BJ (cell line): ENCODE measurements at places on chromosomes 16 and 17.

DNA sequence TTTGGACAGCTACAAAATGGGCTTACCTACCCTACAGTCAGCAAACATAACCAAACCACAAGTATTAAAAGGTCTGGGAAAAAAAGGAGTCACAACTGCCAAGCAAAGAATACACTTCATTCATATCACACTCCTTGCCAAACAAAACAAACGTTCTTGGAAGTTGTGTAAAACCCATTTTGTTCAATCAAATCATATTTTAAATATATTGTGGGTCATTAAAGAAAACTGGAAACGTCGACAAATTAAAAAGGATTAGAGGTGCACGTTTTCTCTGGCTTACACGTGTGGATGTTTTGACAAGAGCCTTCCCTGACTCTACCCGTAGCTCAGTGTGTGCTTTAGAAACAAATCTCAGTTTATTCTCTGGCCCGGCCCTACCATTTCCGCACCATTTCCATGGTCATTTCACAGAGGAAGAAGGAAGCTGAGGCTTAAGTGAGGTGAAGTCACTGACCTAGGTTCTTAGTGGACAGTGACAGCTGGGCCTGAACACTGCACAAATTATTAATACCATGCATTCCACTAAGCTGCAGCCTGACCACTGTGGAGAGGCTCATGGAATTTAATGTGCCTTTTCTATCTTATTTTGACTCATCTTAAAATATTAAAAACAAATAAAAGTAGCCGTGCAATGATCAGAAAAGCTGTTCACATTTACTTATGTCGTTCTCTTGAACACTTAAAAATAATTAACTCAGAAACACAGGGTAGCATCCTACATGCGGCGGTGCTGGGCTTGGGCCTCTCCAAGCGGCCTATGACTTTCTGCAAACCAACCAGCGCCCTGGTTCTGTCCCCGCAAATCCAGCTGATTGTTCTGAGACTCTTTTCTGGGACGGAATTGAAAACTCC lies 968 bp downstream of the CEP112 start:
- DNase-seq: no peak

GRCh38 chr16:53768593-53768992 lies 64.6 kb downstream of the FTO start:
- peak; percentile 88 for DNase-seq

GRCh38 chr17:81067391-81067811 lies 32.5 kb downstream of the BAIAP2 start:
- no peak for DNase-seq

GRCh38 chr16:54240271-54241129 lies 46.1 kb downstream of the IRX3 start:
- no peak for DNase-seq

- DNase-seq: no peak
Measured at GRCh38 chr17:58156839-58157803, 8.9 kb downstream of the OR4D1 start.

DNA sequence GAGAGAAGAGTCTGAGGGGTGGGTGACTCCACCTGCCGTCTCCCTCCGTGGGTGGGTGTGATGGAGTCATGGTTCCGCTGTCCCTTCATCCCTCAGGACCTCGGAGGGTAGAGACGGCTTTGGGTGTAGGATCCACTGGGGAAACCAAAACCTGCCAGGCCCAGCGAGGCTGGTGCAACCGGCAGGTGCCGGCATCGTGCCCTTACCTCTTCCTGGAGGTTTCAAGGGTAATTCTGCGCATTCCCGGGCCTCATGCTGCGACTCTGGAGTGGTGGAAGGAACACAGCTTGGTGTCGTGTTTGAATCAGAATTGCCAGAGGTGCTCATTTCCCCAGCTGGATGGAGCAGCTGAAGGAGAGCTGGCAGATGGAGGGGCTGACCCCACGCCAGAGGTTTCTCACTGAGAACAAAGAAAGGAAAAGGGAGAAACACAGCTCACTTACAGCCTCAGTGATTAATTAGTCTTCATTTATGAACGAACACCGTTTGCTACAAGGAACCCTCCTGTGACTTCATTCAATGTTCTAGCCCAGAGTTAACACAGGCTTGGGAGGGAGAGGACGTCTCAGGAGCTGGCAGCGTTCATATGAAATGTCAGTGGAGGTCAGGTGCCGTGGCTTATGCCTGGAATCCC lies 16.3 kb upstream of the ATP2A3 start:
- no peak for DNase-seq

- DNase-seq: no peak
Measured at GRCh38 chr16:8931859-8932258, 31.8 kb downstream of the USP7 start.

GRCh38 chr17:66855204-66855603 lies 20.3 kb downstream of the CACNG5 start:
- no peak for DNase-seq

GRCh38 chr17:5874486-5874885 lies 195.7 kb upstream of the WSCD1 start:
- DNase-seq: no peak

GRCh38 chr16:54921206-54921824 lies 9.3 kb upstream of the IRX5 start:
- DNase-seq: no peak

DNA sequence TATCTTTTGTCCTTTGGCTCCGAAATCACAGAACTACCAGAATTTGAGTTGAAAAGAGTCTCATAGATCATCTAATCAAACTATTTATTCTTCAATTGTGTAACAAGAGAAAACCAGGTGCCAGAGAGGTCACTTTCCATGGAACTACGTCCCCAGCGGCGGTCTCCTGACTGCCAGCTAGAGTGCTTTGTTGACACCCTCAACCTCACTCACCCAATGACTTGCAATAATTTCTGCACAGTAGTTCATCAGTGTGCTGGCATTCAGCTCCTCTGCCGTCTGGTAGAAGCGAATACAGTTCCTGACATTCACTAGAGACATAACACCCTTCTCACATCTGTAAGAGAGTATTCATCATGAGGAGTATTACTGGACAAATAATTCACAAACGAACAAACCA lies 54.2 kb downstream of the ANKFY1 start:
- no peak for DNase-seq

GRCh38 chr17:63790057-63790456 lies 16.1 kb downstream of the DDX42 start:
- DNase-seq: no peak

DNA sequence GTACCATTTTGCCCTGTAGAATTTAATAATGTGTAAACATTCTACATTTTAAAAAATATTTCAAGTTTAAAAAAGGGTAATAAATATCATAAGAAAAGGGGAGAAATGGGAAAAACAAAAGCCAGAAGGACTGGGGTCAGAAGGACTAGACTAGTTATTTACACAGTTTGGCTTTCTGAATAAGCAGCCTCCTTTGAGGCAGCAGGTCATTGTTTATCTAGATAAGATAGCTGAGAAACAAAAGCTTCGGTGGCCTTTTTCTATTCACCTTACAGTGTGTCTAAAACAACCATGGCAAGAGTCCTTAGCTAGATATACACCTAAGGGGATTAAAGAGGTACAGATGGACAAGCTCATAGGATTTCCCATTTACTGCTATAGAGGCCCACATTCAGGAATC lies 396.5 kb upstream of the PMFBP1 start:
- no peak for DNase-seq

DNA sequence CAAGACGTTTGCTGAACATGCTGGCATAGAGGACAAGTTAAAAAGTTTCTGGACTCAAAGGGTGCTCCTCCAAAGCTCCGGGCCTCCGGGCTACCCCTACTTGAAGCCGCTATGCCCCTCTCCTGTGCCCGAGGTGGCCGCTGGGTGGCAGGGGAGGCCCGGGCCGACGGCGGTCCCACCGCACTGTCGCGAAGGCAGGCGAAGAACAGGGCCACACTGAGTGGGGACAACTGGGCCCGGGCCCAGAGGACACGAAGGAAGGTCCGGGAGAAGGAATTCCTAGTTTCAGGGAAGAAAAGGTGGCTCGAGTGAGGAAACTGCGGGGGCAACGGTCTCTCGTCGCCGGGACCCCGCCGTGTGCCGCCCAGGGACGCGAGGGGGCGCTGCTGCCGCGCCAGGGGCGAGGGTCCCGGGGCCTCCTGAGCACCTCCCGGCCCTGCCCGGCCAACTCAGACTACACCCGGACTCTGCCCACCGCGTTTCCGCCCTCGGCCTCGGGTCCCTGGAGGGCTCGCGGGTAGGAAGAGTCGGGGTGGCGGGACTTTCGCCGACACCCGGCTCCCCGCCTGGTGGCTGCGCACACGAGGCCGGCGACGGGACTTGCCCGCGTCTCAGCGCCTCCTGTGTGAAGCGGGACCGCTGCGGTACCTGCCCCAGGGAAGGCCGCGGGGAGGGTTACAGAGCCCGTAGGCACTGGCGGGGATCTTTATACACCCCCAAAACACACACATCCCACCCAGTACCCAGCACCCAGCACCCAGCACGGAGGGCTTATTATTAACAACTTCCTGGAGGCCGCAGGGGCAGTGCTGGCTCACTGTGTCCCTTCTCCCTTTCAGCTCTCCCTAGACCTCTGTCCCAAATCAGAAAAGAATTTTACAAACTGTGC lies 772 bp upstream of the CHCT1 start:
- no peak for DNase-seq

DNA sequence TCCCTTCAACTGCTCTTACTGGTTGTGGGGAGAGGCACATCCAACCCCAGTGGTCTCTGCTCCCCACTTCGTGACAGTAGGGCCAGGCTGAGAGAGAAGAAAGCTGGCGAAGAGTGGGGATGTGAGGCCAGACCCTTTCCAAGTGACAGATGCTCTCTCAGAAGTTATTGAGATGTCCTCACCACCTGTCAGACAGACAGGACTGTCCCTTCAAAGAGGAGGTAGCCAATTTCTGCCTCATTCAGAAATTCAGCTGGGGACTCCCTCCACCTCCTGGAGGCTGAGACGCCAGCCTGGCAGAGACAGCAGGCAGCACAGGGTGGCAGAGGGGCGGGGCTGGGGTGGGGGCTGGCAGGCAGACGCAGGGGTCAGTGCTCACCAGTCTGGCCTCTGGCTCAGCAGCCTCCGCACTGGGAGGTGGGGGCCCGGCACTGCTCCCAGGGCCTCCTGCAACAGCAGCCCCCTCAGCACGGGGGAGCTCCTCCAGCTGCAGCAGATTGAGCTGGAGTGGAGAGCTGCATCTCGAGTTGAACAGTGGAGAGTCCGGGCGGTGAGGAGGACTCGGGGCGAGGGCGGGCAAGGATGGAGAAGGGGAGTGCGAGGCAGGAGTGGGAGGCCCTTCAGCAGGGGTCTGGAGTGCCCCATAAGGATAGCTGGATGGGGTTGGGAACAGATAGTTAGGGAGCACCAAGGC lies 9.2 kb downstream of the PER1 start:
- DNase-seq: no peak

DNA sequence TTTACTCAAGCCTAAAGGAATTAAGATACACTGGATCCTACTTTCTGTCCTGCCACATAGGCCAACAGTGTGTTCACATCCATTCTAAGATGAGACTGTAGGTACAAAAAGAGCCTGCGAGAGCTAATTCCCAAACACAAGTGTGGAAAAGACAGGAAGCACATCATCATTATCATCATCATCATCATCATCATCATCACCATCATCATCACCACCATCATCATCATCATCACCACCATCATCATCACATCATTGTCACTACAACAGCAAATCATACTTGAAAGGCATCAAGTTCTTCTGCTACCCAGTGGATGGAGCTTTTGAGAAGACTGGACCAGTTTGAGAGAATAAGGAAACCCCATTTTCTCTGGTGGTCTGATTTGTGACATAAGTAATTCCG lies 268.1 kb downstream of the HS3ST3A1 start:
- DNase-seq: no peak

DNA sequence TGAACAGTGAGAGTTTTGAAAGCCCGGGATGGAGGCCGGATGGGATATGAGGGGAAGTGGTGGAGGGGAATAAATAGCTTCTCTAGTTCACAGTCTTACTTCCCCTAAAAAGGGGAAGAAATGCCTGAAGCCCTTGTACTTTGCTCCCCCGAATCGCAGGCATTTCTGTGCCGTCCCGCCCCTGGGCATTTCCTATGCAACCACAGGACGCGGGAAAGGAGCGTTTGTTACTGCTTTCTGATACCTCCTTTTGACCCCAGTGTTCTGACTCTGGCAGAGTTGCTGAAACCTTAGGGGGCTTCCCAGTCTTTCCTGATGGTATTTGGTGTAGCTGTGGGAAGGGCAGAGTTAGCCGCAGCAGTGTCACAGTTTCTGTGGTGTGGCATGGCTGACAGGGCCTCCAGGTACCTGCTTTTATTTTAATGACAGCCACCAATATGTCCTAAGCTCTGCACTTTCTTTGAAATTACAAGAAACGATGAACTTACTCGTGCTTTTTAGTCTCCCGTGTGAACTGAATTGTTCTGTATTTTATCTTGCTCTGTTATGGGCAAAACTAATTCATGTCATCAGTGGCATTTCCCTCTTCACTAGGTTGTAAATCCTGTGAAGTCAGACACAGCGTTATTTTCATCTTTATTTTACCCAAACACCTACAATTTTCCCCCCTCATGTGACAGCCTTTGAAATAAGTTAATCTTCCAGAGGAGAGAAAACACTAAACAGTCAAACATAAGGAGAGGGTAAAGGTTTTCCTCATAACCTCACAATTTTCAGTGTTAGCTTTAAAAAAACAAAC lies 27.1 kb downstream of the USP10 start:
- DNase-seq: no peak

DNA sequence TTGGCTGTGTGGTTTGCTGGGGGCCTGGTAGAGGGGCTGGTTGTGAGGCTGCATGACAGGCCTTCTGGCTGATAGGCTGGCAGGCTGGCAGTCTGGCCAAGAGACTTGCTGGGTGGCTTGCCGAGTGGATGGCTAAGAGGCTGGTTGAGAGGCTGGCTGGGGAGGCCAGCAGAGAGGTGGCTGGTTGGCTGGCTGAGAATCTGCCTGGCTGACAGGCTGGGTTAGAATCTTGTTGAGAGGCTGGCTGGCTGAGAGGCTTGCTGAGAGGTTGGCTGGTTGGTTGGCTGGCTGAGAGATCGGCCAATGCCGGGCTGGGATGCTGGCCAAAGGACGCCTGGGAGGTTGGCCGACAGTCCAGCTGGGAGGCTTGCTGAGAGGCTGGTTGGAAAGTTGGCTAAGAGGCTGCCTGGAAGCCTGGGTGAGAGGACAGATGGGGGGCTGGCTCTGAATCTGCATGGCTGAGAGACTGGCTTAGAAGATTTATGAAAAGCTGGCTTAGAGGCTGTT lies 35.9 kb upstream of the ACSM2B start:
- DNase-seq: no peak
